ENCODE measurements at places on chromosomes 1 and 21.

- no peak for DNase-seq
These were observed 15.3 kb downstream of the DCAF8 start for GRCh38 chr1:160247053-160247452.

DNA sequence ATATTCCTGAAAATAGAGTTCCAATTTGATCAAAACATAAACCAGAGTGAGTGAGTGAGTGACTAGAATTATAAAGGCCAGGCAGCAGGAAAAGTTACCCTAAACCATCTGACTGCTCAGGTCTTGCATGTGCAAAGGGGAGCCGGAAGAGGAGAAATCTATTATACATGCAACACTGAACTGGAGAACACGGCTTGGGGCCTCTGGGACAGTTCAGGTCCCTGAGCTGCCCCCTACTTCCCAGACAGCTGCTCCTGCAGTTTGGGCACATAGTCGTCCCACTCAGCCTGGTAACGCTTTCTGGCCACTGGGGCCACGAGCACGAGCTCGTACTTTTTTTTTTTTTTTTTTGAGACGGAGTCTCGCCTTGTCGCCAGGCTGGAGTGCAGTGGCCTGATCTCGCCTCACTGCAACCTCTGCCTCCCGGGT is 40.1 kb downstream of the PTPRC start:
- DNase-seq, result no peak

DNA sequence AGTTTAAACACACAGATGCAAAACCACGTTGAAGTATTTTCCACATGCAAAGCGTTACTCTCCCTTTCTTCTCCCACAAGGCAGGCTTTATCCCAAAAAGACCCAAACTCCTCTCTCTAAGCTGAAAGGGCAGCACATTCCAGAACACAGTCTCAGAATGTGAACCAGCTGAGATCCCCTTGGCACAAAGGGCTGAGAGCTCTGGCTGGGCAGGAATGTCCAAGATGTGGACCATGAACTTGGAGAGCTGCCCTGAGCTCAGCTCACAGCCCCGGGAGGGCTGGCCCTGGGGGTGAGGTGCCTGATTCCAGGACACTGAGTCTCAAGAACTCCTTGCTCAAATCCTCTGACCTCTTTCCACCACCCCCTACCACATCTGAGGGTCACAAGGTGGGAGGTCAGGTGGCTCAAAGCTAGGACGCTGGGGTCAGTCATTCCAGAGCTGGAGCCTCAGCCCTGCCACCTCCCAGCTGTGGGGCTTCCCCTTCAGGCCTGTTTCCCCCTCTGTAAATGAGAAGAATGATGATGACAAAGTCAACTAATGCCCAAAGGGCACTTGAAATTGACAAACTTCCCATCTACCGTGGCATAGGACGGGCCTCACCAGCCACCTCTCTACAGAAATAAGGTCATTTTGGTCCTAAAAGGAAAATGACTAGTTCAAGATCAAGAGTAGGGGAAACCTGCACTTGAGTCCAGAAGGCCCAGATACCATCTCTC is 11.5 kb downstream of the ALDH4A1 start:
- no peak for DNase-seq

- DNase-seq, result no peak
These were observed 19.8 kb upstream of the TTLL10 start for GRCh38 chr1:1153874-1154273.

GRCh38 chr1:200180821-200181220 is 153.3 kb downstream of the NR5A2 start:
- DNase-seq, result no peak

DNA sequence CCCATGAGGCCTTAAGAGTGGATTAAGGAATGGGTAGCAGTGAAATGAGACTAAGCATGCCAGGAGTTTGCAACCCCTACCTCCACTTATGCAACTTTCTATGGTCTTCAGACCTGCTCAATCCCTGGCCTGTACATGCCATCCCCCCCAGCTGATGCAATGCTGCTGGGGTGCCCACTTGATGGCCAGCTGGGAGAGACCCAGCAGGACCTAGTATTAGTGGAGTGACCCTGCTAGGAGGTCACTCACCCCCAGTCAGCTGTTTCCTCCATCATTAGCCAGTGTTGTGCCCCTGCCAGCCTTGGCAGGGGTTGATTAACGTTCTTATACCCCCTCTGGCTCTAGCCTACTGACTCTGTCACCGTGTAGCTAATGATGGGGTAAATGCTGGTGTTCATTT is 236.6 kb downstream of the DYRK1A start:
- DNase-seq, result no peak

DNA sequence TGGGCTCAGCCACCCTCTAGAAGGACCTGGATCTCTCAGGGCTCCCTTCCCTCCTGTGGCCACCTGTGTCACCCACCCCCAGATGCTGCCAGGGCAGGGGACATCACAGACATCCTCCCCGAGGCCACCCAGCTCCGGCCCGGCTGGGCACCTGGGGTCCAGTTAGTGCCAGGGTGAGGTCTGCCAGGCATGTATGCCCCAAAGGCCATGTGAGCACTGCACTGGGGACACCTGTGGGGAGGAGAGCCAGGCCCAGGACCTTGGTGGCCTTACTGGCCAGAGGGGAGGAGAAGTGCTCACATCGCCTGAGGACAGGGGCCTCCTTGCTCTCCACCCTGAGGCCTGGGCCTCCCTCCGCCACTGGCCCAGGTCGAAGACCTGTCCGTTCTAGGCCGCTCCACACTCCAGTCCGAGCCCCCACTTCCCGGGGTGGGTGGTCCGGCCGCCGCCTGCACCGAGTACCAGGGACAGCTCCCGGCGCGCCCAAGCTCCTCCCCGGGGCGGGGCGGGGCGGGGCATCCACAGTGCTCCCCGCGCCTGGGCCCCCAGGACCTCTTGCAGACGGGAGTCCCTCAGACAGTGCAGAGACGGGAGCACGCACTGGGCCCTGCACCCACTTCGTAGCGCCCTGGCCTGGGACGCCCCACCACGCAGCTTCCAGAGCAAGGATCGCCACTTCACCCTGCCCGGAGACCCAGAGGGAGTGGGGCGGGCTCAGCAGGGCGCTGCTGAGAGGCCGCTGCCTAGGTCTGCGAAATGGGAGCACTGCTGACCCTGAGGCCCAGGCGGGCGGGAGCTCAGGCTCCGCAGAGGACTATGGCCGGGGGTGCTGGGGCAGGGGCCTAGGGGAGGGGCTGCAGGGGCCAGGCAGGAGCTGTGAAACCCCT is 34.3 kb upstream of the CCDC27 start:
- DNase-seq, result no peak

- no peak for DNase-seq
These were observed 156.3 kb downstream of the LYPLAL1 start for GRCh38 chr1:219330001-219330400.

DNA sequence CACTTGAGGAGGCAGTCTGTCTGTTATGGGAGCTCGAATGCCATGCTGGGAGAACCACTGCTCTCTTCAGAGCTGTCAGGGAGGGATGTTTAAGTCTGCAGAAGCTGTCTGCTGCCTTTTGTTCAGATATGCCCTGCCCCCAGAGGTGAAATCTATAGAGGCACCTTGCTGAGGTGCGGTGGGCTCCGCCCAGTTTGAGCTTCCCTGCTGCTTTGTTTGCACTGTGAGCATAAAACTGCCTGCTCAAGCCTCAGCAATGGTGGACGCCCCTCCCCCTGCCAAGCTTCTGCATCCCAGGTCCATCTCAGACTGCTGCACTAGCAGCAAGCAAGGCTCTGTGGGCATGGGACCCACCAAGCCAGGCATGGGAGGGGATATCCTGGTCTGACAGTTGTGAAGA is 247.5 kb downstream of the LMX1A start:
- DNase-seq, result no peak

- DNase-seq, result no peak
These were observed 16.9 kb downstream of the CCT8 start for GRCh38 chr21:29056538-29057050.

- no peak for DNase-seq
These were observed 100.3 kb downstream of the ATG4C start for GRCh38 chr1:62884156-62884740.

GRCh38 chr1:208239473-208240381 is 4.5 kb downstream of the PLXNA2 start:
- DNase-seq, result no peak

GRCh38 chr1:228457396-228458176 is 29.6 kb upstream of the RNF187 start:
- peak; percentile 81 for DNase-seq

DNA sequence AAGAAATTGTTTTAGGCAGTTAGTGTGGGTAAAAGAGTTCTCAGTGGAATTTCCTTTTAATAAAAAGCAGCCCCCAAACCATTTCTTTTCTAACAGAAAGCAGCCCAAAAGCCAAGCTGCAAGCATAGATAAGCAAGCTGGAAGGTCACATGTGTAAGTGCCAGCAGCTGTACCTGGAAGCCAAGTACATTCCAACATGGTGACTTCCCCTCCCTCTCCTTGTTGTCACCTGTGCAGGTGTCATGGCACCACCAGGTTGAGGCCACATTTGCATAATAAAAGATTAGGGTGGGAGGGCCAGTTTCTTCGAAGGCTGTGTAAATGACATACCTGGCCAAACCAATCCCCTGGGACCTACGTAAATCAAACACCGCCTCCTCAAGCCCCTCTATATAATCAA is 240.3 kb upstream of the RAB4A start:
- no peak for DNase-seq

DNA sequence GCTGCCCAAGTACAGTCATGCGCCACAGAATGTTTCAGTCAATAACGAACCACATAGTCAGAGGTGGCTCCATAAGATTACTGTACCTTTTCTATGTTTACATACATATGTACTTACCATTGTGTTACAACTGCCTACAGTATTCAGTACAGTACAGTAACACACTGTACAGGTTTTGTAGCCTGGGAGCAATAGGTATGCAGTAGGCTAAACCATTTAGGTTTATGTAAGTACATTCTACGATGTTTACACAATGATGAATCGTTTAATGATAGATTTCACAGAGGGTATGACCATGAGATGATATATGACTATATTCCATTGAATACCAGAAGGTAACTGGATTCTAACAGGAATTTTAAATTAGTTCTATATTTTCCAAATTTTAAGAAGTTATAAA is 10.5 kb downstream of the YY1AP1 start:
- DNase-seq, result no peak

- no peak for DNase-seq
These were observed 26.2 kb upstream of the A3GALT2 start for GRCh38 chr1:33346927-33347649.

DNA sequence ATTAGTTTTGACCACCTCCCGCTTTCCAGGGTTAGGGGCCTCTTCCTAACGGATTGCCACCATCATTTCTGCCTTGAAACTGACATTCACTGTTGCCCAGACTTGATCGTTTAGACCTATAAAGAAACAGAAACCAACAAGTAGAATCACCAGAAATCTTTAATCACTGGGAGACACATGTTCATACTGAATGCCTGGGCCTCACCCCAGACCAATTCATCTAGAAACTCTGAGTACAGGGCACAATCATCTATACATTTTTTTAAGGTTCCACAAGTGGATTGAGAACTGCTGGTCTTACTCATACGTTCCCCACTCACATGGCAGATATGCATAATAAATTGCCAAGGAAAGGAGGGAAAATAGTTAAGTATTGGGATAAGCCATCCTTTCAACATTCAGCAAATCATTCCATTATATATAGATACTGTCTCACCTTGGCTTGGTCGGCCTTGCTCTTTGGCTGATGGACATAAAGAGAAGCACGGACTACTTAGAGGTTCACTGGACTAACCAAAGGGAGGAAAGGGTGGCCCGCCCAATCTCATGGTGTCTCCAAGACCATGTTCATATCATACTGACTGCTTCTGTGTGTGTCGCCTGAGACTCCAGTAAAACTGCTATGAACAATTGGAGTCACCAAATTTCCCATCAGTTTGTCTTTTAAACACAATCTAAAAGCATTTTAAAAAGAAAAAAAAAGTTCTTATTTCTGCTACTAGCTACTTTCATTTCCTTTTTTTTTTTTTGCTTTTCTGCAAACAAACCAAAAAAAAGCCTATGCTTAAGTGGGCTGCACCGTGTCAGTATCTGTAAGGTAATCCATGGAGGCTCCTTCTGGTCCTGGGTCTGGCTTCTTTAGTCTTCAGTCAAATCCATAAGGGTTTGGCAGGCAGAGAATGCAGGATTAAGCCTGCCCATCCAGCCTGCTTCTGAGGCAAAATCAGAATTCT is 9.4 kb upstream of the TARBP1 start:
- DNase-seq, result no peak

DNA sequence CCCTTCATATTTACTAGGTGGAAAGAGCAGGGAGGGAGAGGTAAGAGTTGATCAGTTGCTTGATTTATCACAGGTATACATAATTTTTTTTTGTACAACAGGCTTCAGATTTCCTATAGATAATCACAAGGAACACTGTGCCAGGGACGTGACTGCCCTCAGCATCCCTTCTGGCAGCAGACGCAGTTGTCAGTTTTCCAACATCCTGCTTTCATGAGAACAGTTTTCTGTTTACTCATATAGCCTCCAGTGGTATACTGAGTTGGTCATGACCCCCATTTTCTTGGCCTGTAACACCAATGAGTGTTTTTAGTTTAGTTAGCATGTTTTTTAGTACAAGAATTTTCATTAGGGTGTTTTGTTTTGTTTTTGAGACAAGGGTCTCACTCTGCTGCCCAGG is 37.9 kb upstream of the PTPRF start:
- no peak for DNase-seq

DNA sequence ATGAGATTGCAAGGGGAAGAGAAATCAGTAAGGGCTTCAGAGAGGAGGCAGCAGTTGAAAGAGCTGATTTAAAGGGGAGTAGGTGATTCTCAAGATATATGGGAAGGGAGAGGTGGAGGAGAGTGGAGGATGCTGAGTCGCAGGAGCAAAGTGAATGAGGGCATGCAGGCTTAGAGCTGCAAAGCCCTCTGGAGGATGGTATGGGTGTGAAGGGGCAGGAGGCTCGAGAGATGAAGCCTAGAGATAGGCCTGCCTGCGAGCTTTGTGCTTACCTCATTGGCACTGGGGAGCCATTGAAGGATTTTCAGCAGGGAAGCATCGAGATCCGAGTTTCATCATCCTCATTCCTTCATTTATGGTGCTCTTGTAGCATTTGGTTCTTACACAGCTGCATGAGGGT is 15.8 kb upstream of the SH2D2A start:
- DNase-seq, result no peak

- DNase-seq, result no peak
These were observed 174.8 kb downstream of the PLPP3 start for GRCh38 chr1:56404561-56405030.

GRCh38 chr1:235069176-235069575 is 59.5 kb downstream of the TOMM20 start:
- DNase-seq, result no peak

- DNase-seq, result no peak
These were observed 5.1 kb downstream of the PMF1 start for GRCh38 chr1:156217871-156218270.

- DNase-seq, result peak; percentile 14
These were observed 38.0 kb downstream of the ZBTB8OS start for GRCh38 chr1:32612189-32612881.
